ENCODE measurements at places on chromosomes 4 and X. TPM values are rescaled to one million over a fixed set of nuclear protein-coding genes. Genes with fewer than 3 reads are reported as not detected.

ATP1B4 gene
- not detected for total RNA-seq

DNA sequence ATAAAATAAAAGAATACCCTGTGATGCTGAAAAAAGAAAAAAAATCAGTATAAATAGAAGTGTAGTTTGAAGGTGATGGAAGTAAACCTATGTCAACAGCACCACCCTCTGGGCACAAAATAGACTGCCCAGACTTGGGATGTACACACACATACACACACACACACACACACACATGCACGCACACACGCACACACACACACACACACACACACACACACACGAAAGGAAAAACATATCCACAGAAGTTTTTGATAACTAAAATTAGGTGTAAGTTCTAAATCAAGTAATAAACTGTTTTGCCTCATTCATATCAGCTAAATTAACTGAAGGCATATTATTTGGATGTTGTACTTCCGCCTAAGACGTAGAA, 40.5 kb downstream of the ANXA5 start:
- no peak for DNase-seq

DNA sequence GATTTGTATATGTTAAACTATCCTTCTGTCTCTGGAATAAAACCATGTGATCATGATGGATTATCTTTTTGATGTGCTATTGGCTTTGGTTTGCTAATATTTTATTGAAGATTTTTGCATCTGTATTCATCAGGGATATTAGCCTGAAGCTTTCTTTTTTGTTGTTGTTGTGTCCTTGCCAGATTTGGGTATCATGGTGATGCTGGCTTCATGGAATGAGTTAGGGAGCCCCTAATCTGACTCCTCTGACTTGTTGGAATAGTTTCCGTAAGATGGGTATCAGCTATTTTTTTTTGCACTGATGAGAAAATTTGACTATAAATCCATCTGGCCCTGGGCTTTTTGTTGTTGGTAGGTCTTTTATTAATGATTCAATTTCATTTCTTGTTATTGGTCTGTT, 45.7 kb downstream of the ATP10D start:
- DNase-seq: no peak

SOD3 gene
- total RNA-seq: 63.4 TPM

OPRPN gene
- total RNA-seq: not detected

DNA sequence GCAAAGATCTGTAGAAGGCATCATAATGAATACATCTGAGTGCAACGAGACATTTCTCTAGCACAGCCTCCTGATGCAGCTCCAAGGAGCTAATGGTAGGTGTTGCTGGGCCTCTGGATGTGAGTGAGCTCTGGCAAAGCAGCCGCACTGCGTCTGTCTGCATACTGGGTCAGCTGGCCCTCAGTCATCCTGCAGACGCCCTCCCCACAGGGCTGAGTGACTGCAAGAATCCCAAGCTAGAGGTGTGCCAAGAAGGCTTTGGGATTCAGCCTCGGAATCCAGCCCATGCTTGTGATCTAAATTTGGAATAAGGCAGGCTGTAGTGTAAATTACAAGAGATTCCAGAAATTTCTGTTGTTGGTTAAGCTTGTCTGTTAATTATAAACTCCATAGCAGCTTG, 18.5 kb downstream of the HERC3 start:
- no peak for DNase-seq

All from Right ventricle myocardium inferior (tissue), 1 donor.